H54 (cell line): ENCODE measurements at places on chromosomes 16 and 17.
A peak's percentile ranks its signal among the peaks of the same experiment; 100 is the strongest.

GRCh38 chr17:2051933-2052559 is 2.9 kb upstream of the HIC1 start:
- no peak for DNase-seq

GRCh38 chr17:14336418-14336817 is 35.5 kb downstream of the HS3ST3B1 start:
- DNase-seq: no peak

DNA sequence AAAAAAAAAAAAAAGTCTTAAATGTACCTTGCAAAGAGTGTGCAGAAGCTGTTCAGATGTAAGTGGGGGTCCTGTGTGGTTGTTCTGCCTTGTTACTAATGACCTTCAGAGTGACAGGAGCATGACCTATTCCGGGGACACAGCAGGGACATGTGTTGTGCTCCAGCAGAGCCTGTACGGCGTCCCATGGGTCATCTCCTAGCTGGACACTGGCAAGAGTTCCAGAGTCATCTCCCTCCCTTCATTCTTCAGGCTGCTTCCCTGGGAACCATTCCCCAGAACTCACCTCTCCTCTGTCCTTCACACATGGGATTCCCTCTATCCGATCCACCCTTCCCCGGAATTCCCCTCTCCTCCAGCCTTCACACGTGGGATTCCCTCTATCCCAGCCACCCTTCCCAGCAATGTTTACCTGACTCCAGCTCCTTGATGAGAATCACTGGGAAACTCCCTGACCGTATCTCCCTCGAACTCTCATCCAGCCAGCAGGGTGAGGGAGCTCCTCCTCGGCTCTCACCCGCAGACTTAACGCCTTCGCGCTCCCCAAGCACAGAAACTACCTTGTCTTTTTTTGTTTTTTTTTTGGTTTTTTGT is 85.8 kb downstream of the MRM3 start:
- DNase-seq: no peak

DNA sequence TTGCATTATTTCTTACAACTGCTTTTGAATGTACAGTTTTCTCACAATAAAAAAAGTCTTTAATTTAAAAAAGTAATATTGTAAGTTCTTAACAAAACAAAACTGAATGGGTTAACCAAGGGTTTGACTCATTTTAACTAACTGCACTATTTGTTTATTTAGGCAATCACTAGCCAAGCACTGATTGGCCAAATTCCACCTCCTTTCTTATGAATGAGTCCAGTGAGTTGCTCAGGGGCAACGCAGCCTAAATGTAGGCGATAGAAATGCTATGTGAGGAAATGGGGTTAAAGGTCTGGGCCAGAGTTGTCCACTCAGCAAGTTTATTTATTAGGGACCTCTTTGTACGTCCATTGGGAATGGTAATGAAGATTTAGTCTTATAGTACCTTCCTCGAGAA is 89.6 kb upstream of the MAF start:
- DNase-seq: no peak

GRCh38 chr17:52294301-52294700 is 135.8 kb upstream of the CA10 start:
- no peak for DNase-seq

- DNase-seq: no peak
Observed at GRCh38 chr17:83175119-83175821, 95.9 kb downstream of the METRNL start.

- no peak for DNase-seq
Observed at GRCh38 chr17:72545766-72546165, 424.9 kb downstream of the SOX9 start.

GRCh38 chr16:7548796-7549318 is 216.2 kb downstream of the RBFOX1 start:
- DNase-seq: no peak

GRCh38 chr16:30837904-30838303 is 50.9 kb upstream of the ZNF629 start:
- no peak for DNase-seq

DNA sequence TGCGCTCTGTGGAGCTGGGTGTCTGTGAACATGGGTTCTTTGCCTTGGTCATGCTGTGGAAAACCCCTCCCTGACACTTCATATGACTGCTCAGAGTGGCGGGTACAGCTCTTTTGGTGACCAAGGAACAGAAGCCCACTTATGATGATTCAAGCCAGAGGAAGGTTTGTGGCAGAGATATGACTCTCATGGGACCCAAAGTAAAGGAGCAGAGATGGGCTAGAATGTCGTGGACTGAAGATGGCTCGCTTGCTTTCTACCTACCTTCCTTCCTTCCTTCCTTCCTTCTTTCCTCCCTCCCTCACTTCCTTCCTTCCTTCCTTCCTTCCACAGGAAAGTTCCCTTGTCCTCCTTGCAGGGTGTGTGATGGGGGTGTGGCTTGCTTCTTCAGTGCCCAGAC is 169.7 kb upstream of the IRX3 start:
- no peak for DNase-seq

GRCh38 chr17:41060052-41060604 is at the start of gene KRTAP2-3:
TSS of gene KRTAP2-3 (minus strand) at chr17:41060114. CDS start at chr17:41060050, 64 bp downstream.
- peak; percentile 45 for DNase-seq

DNA sequence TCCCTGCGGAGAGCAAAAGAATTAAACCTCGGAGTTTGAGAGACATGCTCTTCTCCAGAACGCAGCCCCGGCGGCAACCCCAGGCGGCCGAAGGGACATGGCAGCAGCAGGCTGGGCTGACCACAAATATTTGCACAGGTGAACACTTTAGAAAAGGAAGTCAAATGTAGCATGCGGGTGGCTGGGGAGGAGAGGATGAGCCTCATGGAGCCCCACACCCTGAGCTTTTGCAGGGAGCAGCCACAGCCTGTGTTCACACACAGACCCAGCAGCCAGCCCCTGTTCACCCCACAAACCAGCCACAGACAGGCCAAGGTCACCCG is 17.8 kb downstream of the HS3ST6 start:
- DNase-seq: no peak

DNA sequence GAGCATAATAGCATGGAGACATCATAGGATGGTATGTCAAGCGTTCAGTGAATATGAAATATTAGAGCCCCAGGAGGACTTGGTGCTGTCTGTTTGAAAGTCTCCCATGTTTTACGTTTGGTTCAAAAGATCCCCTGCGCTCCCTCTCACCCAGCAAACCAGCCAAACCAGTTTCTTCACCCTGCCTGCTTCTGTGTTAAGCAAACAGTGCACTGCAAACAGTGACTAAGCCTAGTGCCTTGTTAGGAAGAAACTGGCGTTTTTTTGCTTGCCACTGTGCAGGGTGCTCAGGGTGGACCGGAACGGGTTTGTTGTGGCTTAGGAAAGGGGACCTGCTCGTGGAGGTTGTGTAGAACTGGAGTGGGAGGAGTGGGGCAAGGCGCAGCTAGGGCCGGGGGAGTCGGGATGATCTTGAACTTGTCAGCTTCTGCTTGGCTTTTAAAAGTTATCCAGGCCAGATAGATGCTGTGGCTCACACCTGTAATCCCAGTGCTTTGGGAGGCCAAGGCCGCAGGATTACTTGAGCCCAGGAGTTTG is 7.7 kb downstream of the CDH1 start:
- DNase-seq: no peak

GRCh38 chr17:13337151-13337550 is 264.6 kb downstream of the HS3ST3A1 start:
- no peak for DNase-seq

DNA sequence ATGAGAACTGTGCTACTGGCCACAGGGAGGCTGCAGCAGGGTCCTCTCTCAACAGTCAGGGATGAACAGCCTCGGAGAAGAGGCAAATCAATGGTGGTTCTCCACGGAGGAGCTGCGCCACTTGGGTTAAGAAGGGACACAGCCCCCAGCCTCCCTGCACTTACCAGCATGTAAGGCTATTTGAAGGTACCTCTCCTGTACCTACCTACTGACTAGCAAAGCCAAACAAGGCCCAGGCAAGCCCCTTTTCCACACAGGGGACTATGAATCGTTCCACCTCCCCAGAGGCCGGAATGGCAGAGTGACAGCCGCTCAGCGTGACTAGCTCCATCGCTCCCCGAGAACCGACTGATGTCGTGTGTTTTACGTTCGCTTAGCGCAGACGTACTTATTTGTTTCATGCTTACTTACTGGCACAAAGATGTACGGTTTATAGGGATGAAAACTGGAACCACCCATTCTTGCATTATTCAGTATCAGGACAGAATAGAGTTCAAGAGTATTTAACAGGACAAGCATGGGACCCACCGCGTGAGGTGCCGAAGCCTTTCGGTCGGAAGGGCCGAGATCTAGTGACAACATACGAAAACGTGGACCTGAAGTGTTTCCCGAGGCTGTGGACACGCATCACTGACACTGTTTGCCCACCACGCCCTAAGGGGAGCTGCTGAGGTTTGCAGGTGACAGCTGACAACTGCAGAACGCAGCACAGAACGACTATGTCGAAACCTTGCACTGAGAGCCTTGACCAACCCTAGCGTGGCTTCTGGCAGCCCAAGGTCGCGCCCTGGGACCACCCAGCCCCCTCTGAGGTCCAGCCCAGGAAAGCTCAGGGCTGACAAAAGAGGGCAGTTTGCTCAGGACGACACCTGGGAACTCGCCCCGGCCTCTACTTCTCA is 1.0 kb downstream of the TEPSIN start:
- DNase-seq: no peak

- no peak for DNase-seq
Observed at GRCh38 chr17:82477934-82478333, 19.4 kb downstream of the NARF start.
